ENCODE measurements at places on chromosomes 6 and 20.

DNA sequence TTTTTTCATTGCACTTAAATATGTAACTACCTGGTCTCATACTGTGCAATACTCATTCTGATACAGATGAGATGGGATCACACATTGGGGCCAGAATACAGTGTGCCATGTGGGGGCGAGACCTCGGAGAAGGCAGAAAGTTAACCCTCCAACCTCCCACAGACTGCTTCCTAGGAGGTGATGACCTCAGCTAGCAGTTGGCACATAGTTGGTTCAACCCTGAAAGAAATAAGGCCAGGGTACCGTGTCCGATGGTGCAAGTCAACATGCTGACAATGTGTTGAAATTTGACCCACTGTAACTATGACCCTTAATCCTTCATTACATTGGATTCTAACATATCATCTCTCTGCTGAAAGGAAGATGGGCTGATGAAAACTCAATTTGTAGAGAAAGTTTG, 61.9 kb downstream of the GJA10 start:
- no peak for DNase-seq

- no peak for DNase-seq
Observed at GRCh38 chr6:132974122-132974521, 159.8 kb downstream of the RPS12 start.

GRCh38 chr20:10462516-10462915, 27.4 kb downstream of the SLX4IP start:
- no peak for DNase-seq

DNA sequence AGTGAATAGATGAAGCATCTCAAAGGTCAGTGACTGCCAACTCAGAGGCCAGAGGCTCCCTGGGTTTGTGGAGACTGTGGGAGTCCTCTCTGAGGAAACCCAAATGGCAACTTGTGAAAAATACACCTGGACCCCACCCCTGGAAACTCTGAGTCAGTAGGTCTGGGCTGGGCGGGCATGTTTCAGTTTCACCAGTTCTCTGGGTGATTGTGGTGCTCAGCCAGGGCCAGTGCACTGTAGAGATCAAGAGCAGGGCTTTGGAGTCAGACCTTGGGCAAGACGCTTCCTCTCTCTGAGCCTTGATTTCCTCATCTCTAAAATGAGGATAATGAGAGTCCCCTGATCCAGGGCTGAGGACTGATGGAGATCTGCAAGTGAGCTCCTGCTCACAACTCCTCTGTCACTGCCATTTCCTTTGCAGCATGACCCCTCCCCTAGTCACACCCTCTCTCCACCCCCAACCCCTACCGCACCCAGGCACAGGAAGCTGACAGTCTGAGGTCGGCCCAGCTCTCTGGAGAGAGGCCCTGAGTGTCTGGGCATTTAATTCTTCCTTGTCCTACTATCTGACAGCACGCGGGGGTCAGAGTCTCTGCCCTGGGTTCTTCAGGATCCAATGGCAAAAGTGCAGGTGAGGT, 5.1 kb downstream of the DEF6 start:
- DNase-seq, result peak; percentile 80

- no peak for DNase-seq
Observed at GRCh38 chr20:62030834-62031434, 34.7 kb downstream of the TAF4 start.

GRCh38 chr6:148846778-148847761, 100.2 kb downstream of the UST start:
- DNase-seq, result no peak

GRCh38 chr20:23410916-23411695, 10.2 kb downstream of the NAPB start:
- no peak for DNase-seq

- DNase-seq, result peak; percentile 82
Observed at GRCh38 chr6:93786474-93787330, 367.3 kb upstream of the EPHA7 start.

GRCh38 chr20:21387528-21387927, 9.8 kb downstream of the NKX2-4 start:
- DNase-seq, result no peak
